Epithelial cell of proximal tubule (primary cell): ENCODE measurements at places on chromosomes 3 and 15.

DNA sequence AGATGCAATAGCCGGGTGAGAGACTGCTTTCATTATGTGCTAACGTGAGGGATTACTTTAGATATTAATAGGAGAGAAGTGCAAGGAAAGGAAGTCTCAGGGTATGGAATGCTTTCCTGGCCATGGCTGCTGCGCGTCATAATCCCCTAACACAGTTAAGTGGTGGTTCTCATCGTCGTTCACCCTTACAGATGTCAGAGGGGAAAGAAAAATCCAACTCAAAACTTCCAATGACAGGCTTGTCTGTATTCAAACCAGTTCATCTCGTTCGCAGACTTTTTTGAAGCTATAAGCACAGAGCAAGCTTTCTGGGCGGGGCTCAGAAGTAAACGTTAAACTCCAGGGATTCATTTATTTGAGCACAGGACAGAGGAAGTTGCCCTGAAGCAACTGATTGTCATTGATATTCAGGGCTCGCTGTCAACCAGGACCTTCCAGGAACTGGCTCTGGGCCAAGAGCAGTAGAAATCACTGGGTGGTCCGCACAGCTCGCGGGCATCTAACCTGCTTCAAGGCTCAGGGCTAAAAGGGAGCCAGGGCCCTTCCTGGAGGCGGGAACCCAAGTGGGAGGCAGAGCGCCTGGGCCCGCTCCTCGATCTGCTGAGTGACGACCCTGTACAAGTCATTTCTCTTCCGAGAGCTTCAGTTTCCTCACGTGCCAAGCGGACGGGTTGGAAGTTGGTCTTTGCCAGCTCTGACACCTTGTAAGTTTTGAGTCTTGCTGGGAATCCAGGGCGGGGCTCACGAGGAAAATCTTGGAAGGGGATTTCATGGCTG lies 1.1 kb upstream of the LPP start:
- no peak for DNase-seq

DNA sequence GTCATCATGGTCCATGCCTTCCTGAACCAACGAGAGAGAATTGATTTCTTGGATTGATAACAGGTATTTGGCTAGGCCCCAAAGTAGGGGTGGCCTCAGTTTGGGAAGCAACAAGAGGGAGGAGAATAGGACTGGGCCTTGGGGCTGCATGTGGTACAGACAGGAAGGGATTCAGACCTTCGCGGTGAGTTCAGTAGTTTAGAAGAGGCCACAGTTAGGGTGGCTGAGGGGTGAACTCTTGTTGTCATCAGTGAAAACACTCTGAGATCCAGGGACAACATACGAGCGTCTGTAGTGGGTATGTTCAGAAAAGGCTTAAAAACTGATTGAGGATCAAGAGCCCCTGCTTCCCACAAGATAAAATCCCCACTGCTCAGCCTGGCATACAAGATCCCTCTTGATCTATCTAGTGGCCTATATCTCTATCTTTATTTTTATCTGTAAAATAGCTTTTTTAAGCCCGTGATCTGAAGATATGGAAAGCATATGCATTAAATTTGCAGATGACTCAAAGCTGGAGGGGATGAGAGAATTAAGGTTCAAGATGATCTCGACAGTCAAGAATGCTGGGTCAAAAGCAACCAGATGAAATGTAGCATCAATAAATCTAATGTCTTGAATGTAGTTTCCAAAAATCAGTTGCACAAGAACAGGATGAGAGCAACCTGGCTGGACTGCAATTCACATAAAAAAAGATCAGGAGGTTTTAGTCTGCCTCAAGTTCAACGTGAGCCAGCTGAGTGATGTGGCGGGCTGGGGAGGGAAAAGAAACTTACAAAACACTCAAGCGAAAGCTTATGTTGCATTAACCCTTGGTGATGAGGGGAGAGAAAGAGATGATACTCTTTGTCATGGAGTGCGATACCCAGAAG lies 221.1 kb upstream of the TLE3 start:
- no peak for DNase-seq

- no peak for DNase-seq
Observed at GRCh38 chr3:14360123-14360881, 42.1 kb upstream of the SLC6A6 start.

- DNase-seq = no peak
Observed at GRCh38 chr3:16803019-16803418, 81.7 kb upstream of the PLCL2 start.

DNA sequence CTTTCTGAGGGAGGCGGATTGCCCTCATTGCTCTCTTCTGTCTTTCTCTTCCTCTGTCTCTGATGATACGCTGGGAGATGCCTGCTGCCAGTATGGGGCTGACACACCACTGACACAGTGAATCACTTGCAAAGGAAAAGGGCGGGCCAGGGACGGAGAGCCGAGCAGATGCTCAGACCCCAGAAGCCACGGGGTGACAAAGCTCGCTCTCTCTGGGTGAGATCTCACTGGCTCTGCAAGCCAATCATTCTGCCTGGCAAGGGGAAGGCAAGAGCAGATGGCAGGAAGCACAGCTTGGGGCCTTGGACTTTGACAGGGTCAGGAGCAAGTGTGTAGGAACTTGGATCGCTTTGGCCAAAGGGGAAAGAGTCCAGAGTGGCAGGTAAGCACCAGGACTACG lies 198.7 kb downstream of the NTRK3 start:
- no peak for DNase-seq

DNA sequence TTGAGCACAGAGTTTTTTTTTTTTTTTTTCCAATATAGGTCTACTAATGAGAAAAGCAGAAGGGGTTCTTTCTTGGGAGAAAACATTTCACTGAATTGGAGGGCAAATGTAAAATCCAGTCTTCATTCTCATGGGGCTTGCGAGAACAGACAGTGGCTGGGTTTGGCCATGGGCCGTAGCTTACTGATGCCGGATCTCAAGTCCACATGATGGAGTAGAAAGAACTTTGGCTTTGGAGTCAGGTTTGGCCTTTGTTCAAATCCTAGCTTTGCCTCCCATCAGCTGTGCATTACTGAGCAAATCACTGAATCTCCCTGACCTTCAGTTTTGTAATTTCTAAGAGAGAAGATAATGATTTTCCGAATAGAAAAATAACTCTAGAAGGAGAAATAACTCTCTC lies 59.7 kb downstream of the LMCD1 start:
- DNase-seq = no peak

DNA sequence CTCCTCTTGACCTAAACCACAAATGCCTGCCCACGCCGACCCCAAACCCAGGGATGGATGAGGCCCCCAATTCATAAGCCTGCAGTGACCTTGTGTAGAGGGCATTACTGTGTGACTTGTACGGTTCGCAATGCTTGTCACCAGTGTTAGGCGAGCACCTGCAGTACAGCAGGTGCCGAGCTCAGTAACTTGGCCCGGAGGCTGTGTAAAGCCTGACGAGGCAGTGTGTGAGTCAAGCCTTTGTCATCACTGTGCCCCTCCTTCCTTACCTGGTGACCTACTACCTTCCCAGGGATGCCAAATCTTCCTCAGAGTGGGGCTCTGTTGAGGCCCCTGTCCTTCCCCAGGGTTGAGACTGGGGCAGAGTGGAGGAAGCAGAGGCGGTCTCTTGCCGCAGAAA lies 37.2 kb upstream of the TMEM115 start:
- no peak for DNase-seq

- DNase-seq = no peak
Observed at GRCh38 chr15:82543160-82543559, 2.9 kb upstream of the RPS17 start.

DNA sequence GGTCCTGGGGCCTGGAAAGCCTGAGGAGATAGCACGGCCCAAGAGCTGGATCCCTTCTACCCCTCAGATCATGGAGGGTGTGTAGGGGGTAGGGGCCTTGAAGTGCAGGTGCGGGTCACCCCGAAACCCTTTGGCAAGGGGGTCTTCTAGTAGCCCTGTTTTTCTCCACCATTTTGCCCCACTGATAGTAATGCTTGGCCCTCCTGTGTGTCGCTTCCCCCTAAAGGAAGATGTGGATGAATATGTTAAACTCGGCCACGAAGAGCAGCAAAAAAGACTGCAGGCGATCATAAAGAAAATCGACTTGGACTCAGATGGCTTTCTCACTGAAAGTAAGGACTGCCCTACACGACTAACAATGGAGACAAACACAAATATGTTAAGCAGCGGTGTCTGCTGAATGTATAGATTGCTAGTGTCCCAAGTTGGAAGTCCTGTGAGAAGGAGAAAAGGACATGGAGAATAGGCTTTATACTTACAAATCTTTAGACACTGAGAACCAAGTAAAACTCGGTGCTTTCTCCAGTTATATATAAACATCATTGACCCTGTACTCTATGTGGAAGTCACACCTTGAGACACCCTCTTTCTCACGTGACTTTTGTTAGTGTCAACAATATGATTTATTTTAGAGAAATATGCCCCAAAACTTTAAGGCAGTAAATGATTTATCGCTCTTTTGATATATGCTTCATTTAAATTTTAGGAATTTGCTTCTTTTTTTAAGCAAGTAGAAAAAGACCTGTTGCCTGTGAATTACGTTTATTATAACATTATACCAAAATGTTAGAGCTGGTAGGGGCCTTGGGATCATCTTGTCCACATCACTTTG lies 802 bp downstream of the RCN2 start:
- no peak for DNase-seq

DNA sequence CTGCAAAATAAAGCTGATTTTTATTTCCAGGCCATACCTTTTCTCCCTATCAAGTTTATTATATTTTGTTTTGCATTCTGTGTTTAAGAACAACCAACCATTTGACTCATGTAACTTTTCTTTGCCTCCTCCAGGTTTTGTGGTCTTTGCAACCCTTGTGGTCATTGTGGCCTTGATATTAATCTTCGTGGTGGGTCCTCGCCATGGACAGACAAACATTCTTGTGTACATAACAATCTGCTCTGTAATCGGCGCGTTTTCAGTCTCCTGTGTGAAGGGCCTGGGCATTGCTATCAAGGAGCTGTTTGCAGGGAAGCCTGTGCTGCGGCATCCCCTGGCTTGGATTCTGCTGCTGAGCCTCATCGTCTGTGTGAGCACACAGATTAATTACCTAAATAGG lies 27.6 kb downstream of the NIPA2 start:
- DNase-seq = no peak

GRCh38 chr3:184332370-184333090 lies 4.9 kb upstream of the FAM131A start:
- peak; percentile 74 for DNase-seq

DNA sequence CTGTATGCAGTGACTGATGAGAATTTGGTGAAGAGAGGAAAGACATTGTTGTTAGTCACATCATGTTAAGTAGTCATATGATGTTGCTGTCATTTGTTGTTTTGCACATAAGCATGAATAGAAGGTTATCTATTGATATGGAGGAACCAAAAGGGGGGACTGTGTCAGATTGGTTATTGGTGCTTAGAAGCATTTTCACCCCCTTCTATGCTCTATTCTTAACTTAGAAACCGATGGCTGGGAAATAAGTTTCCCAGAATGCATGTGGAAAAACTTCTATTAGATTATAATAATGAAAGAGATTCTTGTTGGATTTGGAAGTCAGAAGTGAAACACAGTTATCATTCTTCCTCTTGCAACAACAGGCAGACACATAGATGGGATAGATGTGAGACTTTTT lies 33.2 kb upstream of the CADM2 start:
- DNase-seq = no peak

GRCh38 chr3:182785142-182785541 lies 8.2 kb upstream of the ATP11B start:
- DNase-seq = no peak

DNA sequence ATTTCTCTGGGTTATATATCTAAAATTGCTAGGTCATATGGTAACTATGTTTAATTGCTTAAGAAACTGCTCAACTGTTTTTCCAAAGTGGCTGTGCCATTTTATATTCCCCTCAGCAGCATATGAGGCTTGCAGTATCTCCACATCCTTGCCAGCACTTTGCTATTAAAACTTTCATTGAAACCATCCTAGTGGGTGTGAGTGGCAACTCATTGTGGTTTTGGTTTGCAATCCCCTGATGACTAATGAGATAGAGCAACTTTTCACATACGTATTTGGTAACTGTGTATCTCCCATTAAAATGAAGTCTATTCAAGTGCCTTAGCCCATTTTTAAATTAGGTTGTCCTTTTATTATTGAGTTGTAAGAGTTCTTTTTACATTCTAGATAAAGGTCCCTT lies 17.3 kb downstream of the KPNA1 start:
- DNase-seq = peak; percentile 53

DNA sequence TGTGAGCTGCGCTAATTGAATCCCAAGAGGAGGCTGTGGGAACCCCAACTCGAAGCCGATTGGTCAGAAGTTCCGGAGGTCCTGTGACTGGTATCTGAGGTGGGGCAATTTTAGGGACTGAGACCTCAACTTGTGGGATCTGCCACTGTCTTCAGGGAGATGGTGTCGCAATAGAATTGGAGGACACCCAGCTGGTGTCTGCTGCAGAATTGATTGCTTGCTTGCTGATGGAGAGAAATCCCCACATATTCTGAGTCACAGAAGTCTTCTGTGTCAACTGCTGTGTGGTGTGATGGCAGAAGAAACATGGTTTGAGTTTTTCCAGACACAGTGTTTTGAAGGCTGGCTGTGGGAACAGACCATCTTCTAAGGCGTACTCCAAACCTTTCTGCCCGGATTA lies 99.7 kb upstream of the PLXNA1 start:
- DNase-seq = no peak

DNA sequence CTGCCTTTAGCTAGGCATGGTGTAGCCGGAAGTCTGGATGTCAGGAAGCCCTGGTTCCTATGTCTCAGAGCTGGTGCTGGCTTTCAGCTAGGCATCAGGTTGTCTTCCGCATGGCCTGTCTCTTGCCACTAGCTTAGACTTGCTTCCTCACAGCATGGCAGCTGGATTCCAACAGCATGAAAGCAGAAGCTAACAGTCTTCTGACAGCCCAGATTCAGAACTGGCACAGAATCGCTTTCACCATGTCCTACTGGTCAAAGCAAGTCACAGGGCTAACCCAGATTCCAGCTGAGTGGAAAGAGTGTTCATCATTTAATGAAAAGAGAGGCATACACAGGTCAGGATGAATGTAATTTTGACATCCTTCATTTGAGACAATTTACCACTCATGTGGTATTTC lies 1050.5 kb downstream of the ROBO2 start:
- no peak for DNase-seq

- no peak for DNase-seq
Observed at GRCh38 chr3:157417247-157417646, 19.4 kb upstream of the PTX3 start.

DNA sequence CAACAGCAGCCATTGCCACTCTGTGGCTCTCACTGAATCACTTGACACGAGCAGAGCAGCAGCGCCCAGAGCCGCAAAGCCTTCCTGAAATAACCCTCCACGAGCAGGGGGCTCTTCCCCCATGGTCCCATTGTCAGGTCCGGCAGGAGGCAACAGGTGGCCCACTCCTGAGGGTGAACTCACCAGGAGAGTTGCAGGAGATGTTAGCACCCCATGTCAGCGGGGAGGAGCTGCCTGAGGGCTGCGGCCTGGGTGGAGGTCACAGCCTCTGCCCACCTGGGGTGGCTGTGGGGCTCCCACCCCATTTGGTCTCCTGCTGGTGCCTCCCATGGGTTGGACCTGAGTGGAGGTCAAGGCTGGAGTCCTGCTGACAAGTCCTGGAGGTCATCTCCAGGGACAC lies 12.3 kb upstream of the C3orf22 start:
- no peak for DNase-seq
